ENCODE measurements at places on chromosomes 11 and 22.
A peak's percentile ranks its signal among the peaks of the same experiment; 100 is the strongest.

- DNase-seq: no peak
Measured at GRCh38 chr11:70424765-70425344, 26.5 kb downstream of the CTTN start.

GRCh38 chr22:37020192-37020479 is 594 bp downstream of the MPST start:
- DNase-seq: peak; percentile 15

- no peak for DNase-seq
Measured at GRCh38 chr11:96168623-96169022, 174.4 kb downstream of the MAML2 start.

GRCh38 chr22:21761086-21761485 is 25.5 kb upstream of the YPEL1 start:
- peak; percentile 25 for DNase-seq

- DNase-seq: no peak
Measured at GRCh38 chr11:126149759-126150625, 61.5 kb downstream of the RPUSD4 start.

- DNase-seq: no peak
Measured at GRCh38 chr22:35425971-35426800, 26.2 kb downstream of the MCM5 start.

GRCh38 chr11:3091081-3091845 is 34.0 kb upstream of the CARS1 start:
- no peak for DNase-seq

GRCh38 chr11:76672431-76673175 is 2.1 kb upstream of the LRRC32 start:
- peak; percentile 31 for DNase-seq

GRCh38 chr11:120209746-120210625 is 846 bp upstream of the OAF start:
- no peak for DNase-seq

- DNase-seq: peak; percentile 3
Measured at GRCh38 chr22:33789690-33790253, 130.5 kb downstream of the LARGE1 start.

DNA sequence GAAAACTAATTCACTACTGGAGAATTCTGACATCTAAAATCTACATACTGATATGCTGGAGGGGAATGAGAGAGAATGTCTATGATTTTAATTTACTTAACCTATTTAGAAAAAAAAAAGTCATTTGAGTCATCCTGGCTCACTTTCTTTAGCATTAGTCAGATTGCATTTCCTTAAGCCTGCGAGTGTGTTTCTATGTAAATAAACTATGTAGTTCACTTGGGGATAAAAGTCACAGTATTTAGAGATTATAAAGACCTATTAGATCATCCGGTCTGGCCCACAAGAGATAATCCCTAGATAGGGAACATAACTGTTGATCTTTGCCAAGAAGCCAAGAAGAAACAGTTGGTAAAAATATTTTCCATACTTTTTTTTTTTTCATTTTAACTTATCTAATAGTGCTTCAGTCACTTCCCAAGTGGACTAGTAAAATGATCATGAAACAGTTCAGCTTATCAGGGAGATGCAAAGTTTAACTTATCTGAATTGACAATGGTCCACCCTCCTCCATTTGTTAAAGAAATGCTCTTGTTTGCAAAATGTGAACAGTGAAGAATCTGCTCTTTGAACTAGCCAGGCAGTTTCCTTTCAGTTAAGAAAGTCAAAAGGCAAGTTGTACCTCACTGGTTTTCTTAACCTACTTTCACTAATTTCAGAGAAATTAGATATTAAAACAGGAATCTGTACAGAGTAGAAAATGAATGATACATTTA is 21.2 kb upstream of the BLID start:
- DNase-seq: no peak

DNA sequence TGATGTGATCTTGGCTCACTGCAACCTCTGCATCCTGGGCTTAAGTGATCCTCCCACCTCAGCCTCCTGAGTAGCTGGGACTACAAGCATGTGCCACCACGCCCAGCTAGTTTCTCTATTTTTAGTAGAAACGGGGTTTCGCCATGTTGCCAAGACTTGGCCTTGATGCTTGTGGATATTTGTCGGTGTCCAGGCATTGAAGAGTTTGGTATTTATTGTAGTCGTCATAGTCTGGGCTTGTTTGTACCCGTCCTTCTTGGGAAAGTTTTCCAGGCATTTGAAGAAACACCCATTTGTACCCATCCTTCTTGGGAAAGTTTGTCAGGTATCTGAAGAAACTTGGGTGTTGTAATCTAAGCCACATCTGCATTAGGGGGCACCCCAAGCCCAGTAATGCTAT is 28.7 kb downstream of the FCHSD2 start:
- DNase-seq: no peak

- no peak for DNase-seq
Measured at GRCh38 chr11:96755752-96756151, 365.9 kb downstream of the JRKL start.

DNA sequence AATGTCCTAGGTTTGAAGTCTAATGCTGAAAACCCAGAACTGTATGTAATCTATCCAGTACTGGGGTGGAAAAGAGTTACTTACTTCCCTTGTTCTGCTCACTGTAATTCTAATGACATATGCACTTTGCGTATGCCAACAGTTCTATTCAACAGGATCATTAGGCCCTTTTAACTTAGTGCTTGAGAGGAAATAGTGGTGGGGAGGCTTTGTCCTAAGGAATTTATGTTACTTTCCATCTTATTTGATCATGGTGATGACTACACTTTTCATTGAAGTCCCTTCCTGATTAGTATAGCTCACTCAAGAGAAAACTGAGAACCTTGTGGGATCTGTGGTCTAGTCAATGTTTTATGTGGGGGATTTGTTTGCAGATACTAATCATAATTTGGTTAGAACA is 348.2 kb downstream of the GUCY1A2 start:
- DNase-seq: no peak

DNA sequence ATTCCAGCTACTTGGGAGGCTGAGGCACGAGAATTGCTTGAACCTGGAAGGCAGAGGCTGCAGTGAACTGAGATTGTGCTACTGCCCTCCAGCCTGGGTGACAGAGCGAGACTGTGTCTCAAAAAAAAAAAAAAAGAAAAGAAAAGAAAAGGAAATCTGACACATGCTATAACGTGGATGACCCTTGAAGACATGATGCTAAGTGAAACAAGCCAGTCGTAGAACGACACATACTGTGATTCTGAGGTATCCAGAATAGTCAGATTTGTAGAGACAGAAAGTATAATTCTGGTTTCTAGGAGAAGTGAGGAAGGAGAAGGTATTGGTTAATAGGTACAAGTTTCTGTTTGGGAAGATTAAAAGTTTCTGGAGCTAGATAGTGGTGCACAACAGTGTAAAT is 6.7 kb upstream of the APOA5 start:
- DNase-seq: no peak

- peak; percentile 55 for DNase-seq
Measured at GRCh38 chr11:43282607-43283440, 29.0 kb upstream of the API5 start.

DNA sequence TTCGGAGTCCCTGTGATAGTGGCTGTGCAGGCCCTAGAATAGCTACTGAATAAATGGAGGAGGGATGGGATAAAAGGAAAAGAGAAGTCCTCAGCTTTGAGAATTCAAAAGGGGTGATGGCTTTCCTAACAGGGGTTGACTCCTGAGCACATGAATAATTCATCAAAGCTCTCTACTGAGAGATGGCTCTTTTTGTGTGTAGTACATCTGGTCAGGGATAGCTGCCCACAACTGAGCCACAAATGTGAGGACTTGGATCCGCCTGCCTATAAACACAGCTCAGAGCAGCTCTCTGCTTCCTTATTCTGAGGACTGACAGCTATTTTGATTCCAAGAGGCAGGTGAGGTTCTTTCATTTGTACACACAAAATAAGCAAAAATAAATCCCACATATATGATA is 82.3 kb downstream of the USP35 start:
- no peak for DNase-seq

GRCh38 chr22:50053861-50054260 is 4.2 kb downstream of the TTLL8 start:
- no peak for DNase-seq

- DNase-seq: no peak
Measured at GRCh38 chr11:12142176-12142575, 31.8 kb downstream of the MICAL2 start.
